DMS 273 treated with DMSO at 0.1 percent for 48 hours (cell line): ENCODE measurements at places on chromosomes 13 and 19.

DNA sequence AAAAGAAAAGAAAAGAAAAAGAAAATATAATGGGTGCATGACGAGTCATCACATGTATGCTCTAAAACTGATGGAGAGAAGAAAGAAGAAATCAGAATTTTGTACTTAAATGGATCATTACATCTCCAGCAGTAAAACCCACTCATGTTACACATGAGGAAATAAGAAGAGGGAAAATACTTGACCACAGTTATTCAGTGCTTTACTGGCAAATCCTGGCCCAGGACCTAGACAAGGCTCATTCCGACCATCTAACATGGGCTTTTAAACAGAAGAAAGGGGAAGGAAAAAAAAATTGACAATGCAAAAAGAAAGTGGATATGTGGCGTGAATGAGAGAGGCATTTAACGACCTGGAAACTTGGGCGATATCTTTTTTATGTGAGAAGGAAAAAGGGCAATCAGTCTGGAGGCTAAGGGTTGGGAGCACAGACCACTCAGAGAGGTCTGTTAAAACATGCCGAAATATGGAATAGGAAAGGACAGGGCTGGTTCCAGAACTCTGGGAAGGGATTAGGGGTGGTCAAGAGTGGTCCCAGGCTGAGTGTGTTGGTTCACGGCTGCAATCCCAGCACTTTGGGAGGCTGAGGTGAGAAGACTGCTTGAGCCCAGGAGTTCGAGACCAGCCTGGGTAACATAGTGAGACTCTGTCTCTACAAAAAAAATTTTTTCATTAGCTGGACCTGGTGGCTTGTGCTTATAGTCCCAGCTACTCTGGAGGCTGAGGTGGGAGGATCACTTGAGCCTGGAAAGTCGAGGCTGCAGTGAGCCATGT is 1.6 kb downstream of the SIGLECL1 start:
- no peak for DNase-seq

GRCh38 chr19:18453269-18454024 is 15.5 kb upstream of the ISYNA1 start:
- no peak for DNase-seq

- no peak for DNase-seq
These were observed 5.4 kb upstream of the TMPRSS9 start for GRCh38 chr19:2354670-2355069.

- no peak for DNase-seq
These were observed 56.9 kb downstream of the PEPD start for GRCh38 chr19:33464733-33465115.

- no peak for DNase-seq
These were observed 2.1 kb downstream of the ZNF709 start for GRCh38 chr19:12482509-12482886.

GRCh38 chr19:45475537-45476291 is 7.9 kb downstream of the FOSB start:
- DNase-seq = no peak

DNA sequence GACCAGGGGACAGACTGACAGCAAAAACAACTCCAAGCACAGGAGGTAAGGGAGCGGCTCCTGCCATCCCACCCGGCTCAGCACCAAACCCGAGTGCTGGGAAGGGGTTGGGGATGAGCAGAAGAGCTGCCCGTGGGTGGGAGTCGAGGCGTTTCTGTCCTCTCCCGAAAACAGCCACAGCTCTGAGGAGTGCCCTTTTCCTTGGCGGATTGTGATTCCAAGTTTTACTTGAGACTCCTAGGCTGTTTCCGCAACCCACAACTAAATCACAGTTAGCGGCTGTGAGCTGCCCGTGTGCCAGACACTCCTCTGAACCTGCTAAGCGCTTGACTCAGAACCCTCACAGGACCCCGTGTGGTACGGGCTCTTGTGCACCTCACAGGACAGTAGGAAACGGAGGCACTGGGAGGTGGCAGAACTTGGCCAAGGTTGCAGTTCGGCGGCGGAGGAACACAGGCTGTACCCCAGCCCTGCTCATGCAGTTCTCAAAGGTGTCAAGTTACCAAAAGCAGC is 21.4 kb downstream of the CFAP97D2 start:
- no peak for DNase-seq

- DNase-seq = no peak
These were observed 19.3 kb upstream of the RASA3 start for GRCh38 chr13:114151565-114152284.

DNA sequence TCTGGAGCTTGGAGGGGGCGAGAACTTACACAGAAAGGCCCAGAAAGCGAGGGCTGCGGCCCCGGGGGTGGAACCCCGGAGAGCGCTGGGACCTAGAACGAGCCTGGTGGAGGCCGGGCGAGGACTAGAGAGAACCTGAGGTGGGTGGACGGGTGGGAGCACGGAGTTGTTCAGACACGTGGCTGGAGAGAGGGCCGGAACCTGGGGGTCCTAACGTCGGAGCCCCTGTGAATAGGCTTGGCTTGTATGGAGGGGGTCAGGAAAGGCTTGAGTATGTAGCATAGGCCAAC is 383 bp downstream of the ZNF581 start:
- DNase-seq = no peak

- no peak for DNase-seq
These were observed 5.4 kb downstream of the KCTD4 start for GRCh38 chr13:45195421-45195820.

GRCh38 chr13:110554227-110554836 is 7.2 kb downstream of the RAB20 start:
- DNase-seq = no peak

DNA sequence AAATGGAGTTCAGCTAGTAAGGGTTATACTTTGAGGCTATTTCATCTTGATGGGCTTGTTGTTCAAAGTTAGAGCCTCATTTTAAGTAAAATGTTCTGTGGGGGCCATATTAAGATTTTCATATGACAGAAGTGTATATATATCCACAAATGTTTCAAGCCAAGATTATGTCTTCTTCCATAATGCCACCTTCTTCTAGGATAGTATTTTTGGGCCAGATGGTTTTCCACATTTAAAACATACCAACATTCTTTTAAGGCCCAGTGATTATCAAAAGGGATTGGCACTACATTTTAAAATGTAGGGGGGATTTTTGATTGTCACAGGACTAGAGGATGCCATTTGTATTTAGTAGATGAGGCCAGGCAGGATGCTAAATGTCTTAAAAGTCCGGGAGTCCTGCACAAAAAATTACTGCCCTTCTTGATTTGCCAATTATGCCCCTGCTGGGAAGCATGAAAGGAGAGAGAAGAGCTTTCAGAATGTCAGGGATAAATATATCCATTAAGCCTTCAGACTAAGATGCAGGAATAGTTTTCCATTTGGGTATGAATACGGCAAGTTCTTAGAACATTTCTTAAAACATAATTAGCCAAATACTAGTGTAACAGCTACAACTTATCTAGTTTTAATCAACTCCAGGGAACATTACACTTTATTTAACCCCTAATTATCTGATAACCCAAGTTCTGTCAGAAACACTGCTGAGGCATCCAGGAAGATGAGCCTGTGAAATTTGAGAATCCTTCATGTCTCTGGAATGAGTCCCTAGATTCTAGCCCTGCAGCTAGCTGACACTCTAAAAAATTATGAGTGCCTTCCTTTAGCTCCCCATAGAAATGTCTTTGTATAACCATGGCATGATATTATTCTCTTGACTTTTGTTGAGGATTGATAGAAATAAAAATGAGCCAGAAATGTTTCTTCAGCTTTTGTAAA is 34.0 kb downstream of the ITM2B start:
- DNase-seq = no peak

DNA sequence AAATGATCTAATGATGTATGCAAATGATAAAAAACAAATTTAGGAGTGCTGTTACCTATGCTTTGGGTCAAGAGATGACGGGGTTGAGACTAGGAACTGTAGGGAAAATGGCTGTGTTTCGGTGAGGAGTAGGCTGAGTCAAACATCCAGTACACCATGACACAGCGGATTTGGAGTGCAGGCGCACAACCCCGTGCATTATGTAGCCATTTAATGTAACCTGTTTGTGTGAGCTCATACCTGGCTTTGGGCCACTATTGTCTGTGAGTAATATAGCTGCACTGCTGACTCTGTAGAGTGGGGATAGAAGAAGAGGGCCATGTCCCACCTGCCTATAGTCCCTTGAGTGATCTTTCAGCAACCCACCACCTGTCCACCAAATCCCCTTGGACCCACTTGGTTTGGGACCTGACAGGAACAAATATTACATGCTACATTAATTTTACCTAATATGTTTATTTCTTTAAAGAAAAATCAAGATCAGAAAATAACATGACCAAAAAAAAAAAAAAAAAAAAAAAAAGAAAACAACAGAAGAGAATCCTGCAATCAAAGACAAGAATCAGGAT is 95.5 kb upstream of the KLHL1 start:
- no peak for DNase-seq
